Effector memory CD8-positive, alpha-beta T cell (primary cell): ENCODE measurements at places on chromosomes 13 and 19.
A peak's percentile ranks its signal among the peaks of the same experiment; 100 is the strongest.

DNA sequence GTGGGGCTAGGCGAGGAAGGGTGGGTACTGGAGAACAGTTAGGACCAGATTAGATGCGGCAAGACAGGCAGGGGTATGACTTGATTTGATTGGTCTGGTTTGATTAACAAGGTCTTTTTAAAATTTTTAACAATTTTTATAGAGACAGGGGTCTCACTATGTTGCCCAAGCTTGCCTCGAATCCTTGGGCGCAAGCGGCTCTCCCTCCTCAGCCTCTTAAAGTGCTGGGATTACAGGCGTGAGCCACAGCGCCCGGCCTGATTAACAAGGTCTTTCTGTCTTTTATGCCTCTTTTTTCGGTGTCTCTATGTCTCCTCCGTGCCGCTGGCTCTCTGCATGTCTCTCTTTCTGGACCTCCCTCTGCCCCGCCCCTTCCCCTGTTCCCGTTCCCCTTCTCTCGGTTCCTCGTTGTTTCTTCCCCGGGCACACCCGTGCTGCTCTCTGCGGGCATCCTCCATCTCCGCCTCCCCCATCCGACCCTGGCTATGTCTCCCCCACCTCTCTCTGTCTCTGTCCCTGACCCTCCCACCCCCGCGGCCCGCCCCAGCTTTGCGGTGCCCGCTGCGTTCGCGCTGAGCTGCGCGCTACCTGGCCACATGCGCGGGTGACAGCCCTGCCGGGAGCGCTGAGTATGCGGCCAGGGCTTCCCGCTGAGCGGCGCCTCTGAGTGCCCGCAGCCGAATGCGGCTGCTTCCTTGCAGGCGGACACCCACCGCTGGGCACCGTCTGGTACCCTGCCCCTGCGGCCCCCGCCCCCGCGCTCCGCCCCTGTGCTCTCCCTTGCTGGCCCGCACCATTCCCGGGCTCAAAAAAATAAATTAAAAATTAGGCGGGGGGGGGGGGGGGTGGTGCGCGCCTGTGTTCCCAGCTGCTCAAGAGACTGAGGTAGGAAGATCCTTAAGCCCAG lies 8.1 kb upstream of the SDHAF1 start:
- DNase-seq: no peak

GRCh38 chr13:78623132-78623531 lies 19.8 kb upstream of the POU4F1 start:
- DNase-seq: no peak

DNA sequence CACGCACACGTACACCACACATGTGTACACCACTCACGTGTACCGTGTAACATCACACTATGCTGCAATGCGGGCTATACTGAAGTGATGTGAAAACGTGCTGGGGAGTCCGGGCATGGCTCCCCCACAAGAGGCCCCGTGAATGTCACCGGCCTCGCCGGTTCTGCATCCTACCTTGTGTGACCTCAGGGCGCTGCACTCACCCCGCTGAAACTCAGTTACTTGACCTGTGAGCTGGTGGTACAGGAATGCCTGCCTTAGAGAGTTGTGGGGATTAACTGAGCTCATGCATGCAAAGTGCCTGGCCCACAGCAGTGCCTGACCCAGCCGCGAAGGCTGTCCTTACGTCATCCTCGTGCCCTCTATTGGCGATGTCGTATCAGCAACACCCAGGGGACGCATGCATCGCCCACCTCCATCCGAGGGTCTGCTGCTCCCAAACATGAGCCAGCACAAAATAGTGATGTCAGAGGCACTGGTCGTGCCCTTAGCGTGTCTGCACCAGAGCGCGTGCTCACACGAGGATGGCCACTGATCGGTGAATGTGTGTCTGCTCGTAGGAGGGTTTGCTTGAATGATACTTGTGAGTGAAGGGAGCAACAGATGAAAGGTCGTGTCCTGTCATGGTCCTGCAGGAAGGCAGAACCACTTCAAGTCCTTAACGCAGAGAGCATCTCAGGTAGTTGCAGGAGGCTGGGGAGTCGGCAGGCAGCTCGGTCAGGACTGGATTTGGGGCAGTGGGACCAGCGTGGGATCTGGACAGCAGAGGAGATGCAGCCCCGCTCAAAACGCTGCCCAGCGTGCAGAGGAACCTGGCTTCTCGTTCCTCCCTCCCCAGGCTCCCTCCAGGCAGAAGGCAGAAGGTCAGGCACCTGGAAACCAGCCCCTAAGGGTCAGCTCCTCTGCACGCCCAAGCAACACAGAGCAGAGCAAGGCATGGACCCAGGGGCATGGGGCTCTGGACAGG lies 126.2 kb upstream of the SPACA7 start:
- no peak for DNase-seq

DNA sequence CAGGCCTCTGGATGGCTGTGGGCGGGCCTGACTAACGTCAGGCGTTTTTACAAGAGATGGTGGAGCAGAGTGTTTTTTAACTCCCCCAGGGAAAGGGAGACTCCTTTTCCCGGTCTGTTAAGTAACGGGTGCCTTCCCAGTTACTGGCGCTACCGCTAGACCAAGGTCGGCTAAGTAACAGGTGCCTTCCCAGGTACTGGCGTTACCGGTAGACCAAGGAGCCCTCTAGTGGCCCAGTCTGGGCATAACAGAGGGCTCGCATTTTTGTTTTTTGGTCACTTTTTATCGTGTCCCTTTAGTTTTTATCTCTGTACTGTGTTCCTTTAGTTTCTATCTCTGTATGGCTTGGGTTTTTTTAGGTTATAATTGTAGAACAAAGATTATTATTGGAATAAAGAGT lies 10.0 kb downstream of the ZNF383 start:
- DNase-seq: peak; percentile 28

- no peak for DNase-seq
These were observed 525.9 kb downstream of the FGF9 start for GRCh38 chr13:22196777-22197176.

DNA sequence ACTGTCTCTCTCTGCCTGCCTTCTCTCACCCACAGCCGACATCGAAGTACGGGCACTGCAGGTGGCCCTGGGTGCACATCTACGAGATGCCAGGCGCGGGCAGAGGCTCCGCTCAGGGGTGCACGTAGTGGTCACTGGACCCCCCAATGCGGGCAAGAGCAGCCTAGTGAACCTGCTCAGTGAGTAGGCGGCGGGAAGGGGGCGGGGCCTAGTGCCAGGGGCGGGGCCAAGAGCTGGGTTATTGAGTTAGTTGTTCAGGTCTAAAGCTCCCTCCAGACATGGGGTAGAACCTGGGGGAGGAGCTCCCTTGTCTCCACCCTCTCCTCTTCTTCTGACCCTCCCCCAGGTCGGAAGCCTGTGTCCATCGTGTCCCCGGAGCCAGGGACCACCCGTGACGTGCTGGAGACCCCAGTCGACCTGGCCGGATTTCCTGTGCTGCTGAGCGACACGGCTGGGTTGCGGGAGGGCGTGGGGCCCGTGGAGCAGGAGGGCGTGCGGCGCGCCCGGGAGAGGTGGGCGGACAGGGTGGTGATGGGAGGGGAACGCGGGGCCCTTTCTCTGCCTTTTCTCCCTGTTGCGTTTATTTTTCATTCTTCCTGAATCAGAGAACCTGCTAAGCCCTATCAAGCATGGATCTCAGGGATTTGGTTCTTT lies 1.9 kb downstream of the GTPBP3 start:
- DNase-seq: no peak

GRCh38 chr19:2255112-2255845 lies 938 bp downstream of the JSRP1 start:
- no peak for DNase-seq

GRCh38 chr13:31168166-31168565 lies 6.5 kb upstream of the HSPH1 start:
- DNase-seq: no peak

GRCh38 chr19:5678071-5678718 lies 2.1 kb downstream of the MICOS13 start:
- DNase-seq: no peak

GRCh38 chr13:114229506-114229905 lies 5.2 kb upstream of the CDC16 start:
- no peak for DNase-seq

GRCh38 chr19:5903056-5903623 lies 450 bp downstream of the NDUFA11 start:
- DNase-seq: no peak

DNA sequence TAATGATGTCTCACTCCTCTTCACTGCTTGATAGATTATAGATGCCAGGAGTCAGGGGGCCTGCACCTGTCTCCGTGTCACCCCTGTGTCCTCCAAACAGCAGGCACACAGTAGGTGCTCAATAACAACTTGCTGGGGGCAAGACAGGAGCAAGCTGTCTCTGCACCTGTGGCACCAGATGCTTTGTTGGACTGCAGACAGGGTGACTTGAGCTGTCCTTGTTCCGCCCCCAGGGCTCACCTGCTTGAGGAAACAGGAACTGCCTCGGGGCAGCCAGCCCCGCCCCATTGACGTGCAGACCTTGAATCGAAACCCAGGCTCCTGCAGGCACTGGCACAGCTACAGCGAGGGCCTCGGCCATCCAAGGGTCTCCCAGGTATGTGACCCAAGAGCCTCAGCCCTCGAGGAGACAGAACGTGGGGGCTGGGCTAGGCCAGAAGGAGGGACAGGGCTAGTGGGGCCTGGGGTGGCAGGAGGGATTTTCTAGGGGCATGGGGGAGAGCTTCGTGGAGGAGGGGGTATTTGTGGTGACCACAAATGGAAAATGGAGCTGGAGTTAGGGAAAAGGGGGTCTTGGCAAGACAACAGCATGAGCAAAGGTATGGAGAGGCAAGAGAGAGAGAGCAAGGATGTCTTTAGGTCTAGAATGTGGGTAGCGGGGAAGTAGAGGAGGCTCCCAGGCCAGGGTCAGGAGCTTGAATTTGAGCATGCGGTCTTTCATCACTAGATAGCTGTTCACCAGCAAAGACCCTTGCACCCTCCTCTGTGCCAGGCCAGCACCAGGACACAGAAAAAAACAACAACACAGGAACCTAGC lies at the start of gene HSH2D:
TSS of gene HSH2D (plus strand) at position 287 of the 817 bp plus-strand sequence. CDS start 5,066 bp downstream, outside the sequence.
- DNase-seq: peak; percentile 73

GRCh38 chr13:22061371-22061805 lies 390.5 kb downstream of the FGF9 start:
- peak; percentile 46 for DNase-seq

- DNase-seq: no peak
These were observed 35.5 kb downstream of the CBY2 start for GRCh38 chr13:45737571-45738017.

- DNase-seq: no peak
These were observed 26.3 kb downstream of the ARID3A start for GRCh38 chr19:952049-952679.

DNA sequence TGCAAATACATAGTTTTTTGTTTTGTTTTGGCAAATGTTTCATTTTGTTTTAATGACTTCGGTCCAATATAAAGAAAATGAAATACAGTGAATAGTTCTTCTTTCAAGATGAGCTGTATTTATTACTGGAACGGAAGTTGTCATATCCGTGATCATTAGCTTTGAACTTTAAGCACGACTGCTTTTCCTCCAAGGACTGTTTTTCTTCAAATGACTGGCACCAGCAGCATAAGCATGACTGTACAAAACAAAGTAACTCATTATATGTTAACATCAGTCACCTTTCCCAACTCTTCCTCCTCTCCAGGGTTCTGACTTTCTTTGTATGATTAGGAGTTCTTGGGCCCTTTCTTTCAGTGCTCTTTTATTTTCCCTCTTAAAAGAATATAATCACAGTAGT lies 20.5 kb downstream of the EDNRB start:
- DNase-seq: no peak

DNA sequence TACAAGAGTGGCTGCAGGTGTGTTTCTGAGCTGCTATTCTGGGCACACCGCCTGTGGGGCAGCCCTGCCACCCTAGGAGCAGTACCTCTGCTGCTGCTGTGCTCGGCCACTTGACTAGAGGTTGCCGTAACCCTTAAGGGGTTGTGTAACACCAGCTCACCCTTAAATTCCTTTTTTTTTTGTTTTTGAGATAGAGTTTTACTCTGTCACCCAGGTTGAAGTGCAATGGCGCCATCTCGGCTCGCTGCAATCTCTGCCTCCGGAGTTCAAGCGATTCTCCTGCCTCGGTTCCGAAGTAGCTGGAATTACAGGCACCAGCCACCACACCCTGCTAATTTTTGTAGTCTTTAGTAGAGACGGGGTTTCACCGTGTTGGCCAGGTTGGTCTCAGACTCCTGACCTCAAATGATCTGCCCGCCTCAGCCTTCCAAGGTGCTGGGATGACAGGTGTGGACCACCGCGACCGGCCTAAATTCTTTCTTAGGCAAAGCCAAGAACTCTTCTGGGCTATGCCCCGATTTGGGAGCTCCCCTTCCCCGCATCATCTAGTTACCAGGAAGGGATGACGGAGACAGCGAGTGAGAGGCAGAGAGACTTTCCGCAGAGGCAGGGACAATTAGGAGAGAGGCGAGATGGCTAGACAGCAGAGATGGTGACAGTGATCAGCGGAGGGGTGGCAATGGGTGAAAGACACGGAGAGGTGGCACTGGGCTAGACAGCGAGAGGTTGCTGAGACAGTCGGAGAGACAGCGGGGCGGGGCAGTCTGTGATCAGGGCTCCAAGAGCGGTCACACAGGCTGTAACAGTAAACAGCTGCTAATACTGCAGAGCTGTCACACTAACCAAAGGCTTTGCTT lies 4.4 kb upstream of the LILRA5 start:
- DNase-seq: no peak

GRCh38 chr13:27408074-27408473 lies 16.3 kb upstream of the GTF3A start:
- no peak for DNase-seq

GRCh38 chr13:75023609-75024008 lies 458.4 kb downstream of the TBC1D4 start:
- no peak for DNase-seq

GRCh38 chr13:35478271-35479037 lies 2.0 kb upstream of the MAB21L1 start:
- DNase-seq: no peak

- DNase-seq: no peak
These were observed 22.4 kb downstream of the NAXD start for GRCh38 chr13:110637747-110638146.

DNA sequence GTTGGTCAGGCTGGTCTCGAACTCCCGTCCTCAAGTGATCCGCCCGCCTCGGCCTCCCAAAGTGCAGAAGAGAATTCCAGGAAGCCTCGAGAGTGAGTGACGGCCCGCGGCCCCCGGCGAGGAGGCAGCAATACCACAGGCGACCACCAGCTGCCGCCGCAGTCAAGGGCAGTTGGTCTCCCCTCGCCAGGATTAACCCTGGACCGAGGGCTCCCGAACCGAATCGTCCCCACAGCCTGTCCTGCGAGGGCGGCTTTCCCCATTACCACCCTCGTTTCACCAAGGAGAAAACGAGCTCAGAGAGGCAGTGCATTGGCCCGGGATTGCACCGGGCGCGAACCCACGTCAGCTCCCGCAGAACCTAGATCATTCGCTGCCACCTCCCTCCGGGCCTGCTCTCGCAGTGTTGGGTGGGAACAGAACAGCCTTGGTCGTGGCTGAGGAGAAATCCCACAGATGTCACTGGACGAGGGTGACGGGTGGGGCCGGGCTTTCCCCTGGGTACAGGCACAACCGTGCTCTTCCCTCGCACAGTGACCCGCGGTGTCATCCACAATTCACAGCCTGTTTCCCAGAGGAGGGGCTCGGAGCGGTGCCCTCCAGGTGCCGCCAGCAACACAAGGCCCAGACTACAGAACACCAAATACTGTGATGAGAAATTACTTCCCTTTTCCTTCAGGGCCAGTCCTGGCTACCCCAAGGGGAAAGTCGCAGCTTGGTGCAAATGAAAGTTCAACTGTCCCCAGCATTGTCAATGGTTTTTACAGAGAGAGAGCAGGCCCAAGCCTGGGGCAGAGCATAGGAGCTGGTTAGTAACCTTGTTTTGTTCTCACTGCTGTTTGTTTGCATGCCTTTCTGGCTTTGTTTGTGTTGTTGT lies 24.8 kb downstream of the C2CD4C start:
- no peak for DNase-seq
